T-cell (primary cell): ENCODE measurements at places on chromosomes 2 and 18. TPM values are rescaled to one million over a fixed set of nuclear protein-coding genes. Genes with fewer than 3 reads are reported as not detected.

The SERPINB13 gene
- not detected for total RNA-seq

The HDHD2 gene
- total RNA-seq: 34.2 TPM

The MOGAT1 gene
- total RNA-seq: not detected

The SERPINB12 gene
- total RNA-seq: not detected

The CD302 gene
- 1.0 TPM for total RNA-seq

The SLC38A11 gene
- total RNA-seq: not detected

The UBR3 gene
- 39.8 TPM for total RNA-seq

The AKAIN1 gene
- not detected for total RNA-seq

The WNT6 gene
- 0.20 TPM for total RNA-seq

The SERPINB10 gene
- total RNA-seq: not detected

The GAL3ST2 gene
- not detected for total RNA-seq

The EHD3 gene
- 4.1 TPM for total RNA-seq

The CCDC178 gene
- not detected for total RNA-seq

- H3K4me1 ChIP-seq: peaks cover 44% of the 10 kb centered on the region
- no peak for DNase-seq
- no peak overlapping the region for H3K4me3 ChIP-seq
- H3K36me3 ChIP-seq: no peaks in the 10 kb centered on the region
Observed at GRCh38 chr18:23938043-23938756, 76.4 kb upstream of the TTC39C start.

GRCh38 chr2:48124592-48124991, 218.3 kb upstream of the FBXO11 start:
- H3K36me3 ChIP-seq: no peaks in the 10 kb centered on the region
- H3K27me3 ChIP-seq: no peaks in the 10 kb centered on the region
- no peak for DNase-seq
- no peak overlapping the region for H3K27ac ChIP-seq

DNA sequence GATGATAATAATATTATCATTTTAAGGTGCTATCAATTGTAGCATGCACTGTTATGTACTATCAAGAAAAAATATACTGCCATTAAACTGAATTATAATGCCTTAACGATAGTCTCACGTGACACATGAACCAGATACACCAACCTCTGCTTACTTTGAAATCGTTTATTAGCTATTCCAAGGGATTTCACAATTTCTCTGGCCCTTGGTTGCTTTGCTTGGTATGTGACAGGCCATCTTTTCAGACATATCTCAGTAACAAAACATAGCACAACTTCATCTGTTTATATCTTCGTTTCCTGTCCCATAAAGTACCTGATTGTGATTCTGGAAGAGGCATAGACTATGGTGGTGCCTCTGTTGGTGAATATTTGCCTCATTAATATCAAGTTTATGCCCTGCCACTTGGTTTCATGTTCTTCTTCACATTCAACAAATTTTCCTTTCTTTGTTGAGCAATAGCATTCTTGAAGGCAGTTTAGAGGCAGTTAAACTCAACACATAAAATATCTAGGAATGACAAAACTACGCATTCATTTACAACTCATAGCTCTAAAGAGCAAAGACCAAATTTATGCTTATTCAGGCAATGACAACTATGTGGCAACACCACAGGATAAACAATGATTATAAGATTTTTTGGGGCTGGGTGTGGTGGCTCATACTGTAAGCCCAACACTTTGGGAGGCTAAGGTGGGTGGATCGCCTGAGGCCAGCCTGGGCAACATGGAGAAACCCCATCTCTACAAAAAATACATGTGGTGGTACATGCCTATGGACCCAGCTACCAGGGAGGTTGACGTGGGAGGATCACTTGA, 84.3 kb downstream of the MCFD2 start:
- H3K27ac ChIP-seq: no peak overlapping the region
- H3K36me3 ChIP-seq: no peaks in the 10 kb centered on the region
- peaks cover 28% of the 10 kb centered on the region for H3K27me3 ChIP-seq
- no peak for DNase-seq
- peaks cover under 1% of the 10 kb centered on the region for H3K4me1 ChIP-seq

DNA sequence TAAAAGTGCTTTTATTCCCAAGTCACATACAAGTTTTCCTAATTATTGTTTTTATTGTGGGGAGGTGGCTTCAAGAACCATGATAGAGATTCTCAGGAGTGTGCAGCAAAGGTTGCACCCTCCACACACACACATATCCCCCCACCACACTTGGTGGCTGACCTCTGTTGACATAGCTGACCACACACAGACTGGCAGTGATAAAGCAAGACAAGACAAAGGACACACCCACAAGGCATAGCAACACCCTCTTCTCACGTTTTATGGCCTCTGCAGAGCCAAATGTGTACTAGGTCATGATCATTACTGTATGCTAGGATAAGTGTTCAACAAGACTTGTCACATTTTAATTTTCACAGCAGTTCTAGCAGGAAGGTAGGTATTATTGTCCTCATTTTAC, 143.0 kb upstream of the EPC2 start:
- H3K27me3 ChIP-seq: no peaks in the 10 kb centered on the region
- peaks cover 3% of the 10 kb centered on the region for H3K36me3 ChIP-seq
- H3K27ac ChIP-seq: no peak overlapping the region
- H3K4me1 ChIP-seq: no peaks in the 10 kb centered on the region

DNA sequence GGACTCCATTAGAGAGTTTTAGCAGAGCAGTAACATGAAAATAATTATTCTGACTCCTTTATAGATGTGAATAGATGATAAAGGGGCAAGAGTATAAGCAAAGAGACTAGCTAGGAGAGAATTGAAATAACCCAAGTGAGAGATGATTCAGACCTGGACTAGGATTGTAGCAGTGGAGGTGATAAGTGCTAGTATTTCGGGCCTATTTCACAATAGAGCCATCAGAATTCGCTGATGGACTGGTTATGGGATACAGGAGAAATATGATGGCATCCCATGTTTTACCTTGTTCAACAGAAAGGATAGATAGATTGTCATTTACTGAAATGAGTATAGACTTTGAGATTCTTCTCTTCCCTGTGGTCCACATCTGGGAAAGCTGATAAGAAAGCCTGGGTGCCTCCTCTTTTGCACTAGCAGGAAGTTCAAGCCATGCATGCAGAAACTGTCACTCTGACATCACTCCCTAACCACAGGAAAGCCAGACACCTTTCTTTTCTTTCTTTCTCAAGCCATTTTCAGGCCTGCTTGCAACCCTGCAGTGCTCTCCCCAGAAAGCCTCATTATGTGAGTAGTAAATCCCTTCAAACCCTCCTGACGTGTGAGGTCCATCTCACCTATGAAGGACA, 25.3 kb downstream of the DYNAP start:
- H3K36me3 ChIP-seq: no peaks in the 10 kb centered on the region
- no peak overlapping the region for H3K4me3 ChIP-seq
- no peak overlapping the region for H3K27ac ChIP-seq
- H3K4me1 ChIP-seq: no peaks in the 10 kb centered on the region
- DNase-seq: no peak
- H3K27me3 ChIP-seq: no peaks in the 10 kb centered on the region

- H3K36me3 ChIP-seq: no peaks in the 10 kb centered on the region
- no peak overlapping the region for H3K27ac ChIP-seq
- DNase-seq: no peak
Observed at GRCh38 chr2:120388222-120389035, 42.5 kb downstream of the INHBB start.

GRCh38 chr2:230657906-230658305, 54.7 kb upstream of the CAB39 start:
- DNase-seq: no peak
- H3K4me3 ChIP-seq: no peak overlapping the region
- H3K4me1 ChIP-seq: peaks cover 83% of the 10 kb centered on the region
- no peak overlapping the region for H3K27ac ChIP-seq

- H3K4me3 ChIP-seq: no peak overlapping the region
- no peaks in the 10 kb centered on the region for H3K36me3 ChIP-seq
- DNase-seq: no peak
- H3K27ac ChIP-seq: no peak overlapping the region
- H3K27me3 ChIP-seq: no peaks in the 10 kb centered on the region
Observed at GRCh38 chr18:74142252-74142651, 5.4 kb downstream of the FBXO15 start.

- H3K36me3 ChIP-seq: no peaks in the 10 kb centered on the region
- H3K4me3 ChIP-seq: no peak overlapping the region
- DNase-seq: no peak
- no peaks in the 10 kb centered on the region for H3K27me3 ChIP-seq
Observed at GRCh38 chr2:225650041-225650440, 250.5 kb downstream of the NYAP2 start.

DNA sequence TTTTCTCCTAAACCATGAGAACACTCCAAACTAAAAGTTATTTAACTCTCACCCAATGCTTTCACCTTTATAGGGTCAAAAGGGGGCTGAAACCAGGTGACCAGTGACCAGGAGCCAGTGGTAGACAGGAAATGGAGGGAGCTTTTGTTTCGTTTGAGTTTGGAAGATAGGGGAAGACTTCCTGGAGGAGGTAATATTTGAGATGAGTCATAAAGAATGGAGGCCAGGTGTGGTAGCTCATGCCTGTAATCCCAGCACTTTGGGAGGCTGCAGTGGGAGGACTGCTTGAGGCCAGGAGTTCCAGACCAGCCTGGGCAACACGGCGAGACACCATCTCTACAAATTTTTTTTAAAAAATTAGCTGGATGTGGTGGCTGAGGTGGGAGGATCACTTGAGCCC, 8.5 kb downstream of the FAM161A start:
- H3K36me3 ChIP-seq: no peaks in the 10 kb centered on the region
- H3K27ac ChIP-seq: no peak overlapping the region

GRCh38 chr2:10027660-10028330, 15.6 kb upstream of the KLF11 start:
- H3K4me3 ChIP-seq: no peak overlapping the region
- H3K36me3 ChIP-seq: no peaks in the 10 kb centered on the region
- H3K27me3 ChIP-seq: no peaks in the 10 kb centered on the region
- DNase-seq: no peak
- peaks cover 33% of the 10 kb centered on the region for H3K4me1 ChIP-seq
- no peak overlapping the region for H3K27ac ChIP-seq

- H3K4me1 ChIP-seq: no peaks in the 10 kb centered on the region
- H3K4me3 ChIP-seq: no peak overlapping the region
- no peak overlapping the region for H3K27ac ChIP-seq
Observed at GRCh38 chr2:189954989-189955388, 107.5 kb downstream of the MSTN start.

- peak overlapping the region; percentile 92 for H3K27ac ChIP-seq
- H3K36me3 ChIP-seq: no peaks in the 10 kb centered on the region
- peaks cover 38% of the 10 kb centered on the region for H3K4me1 ChIP-seq
Observed at GRCh38 chr2:226838722-226839121, 2.9 kb downstream of the RHBDD1 start.

- peak overlapping the region; percentile 32 for H3K27ac ChIP-seq
- no peaks in the 10 kb centered on the region for H3K27me3 ChIP-seq
- DNase-seq: peak; percentile 42
- H3K4me3 ChIP-seq: no peak overlapping the region
Observed at GRCh38 chr2:241123816-241124536, 21.9 kb upstream of the MTERF4 start.
